Right ventricle myocardium superior (tissue), 1 donor: ENCODE measurements at places on chromosomes 5 and 9. TPM values are rescaled to one million over a fixed set of nuclear protein-coding genes. Genes with fewer than 3 reads are reported as not detected.

The RIMOC1 gene
- total RNA-seq = 10.9 TPM

The GPR151 gene
- total RNA-seq = not detected

The ZDHHC11 gene
- total RNA-seq = 55.6 TPM

The SMIM33 gene
- not detected for total RNA-seq

The ANKDD1B gene
- not detected for total RNA-seq

The PRUNE2 gene
- 1.3 TPM for total RNA-seq
